NCI-H1694 (cell line): ENCODE measurements at places on chromosomes 7 and 10.

DNA sequence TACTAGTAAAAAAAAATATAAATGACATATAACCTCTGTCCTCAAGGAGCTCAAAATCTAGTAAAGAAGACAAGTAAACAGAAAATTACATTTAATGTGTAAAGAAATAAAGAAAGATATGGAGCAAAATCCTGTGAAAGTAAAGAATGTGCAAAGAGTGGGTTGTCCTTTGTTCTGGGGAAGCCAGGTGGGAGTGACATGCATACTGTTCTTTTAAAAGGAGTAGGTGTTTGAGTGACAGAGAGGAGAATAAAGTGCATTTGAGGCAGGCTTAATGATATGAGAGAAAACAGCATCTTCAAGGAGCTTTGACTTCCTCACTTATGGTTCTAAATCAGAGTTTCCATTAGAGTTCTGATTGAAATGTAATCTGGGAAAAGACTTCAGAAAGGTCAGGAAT, 22.0 kb downstream of the OR6V1 start:
- DNase-seq: no peak

GRCh38 chr10:35554036-35554435, 51.1 kb upstream of the GJD4 start:
- no peak for DNase-seq

DNA sequence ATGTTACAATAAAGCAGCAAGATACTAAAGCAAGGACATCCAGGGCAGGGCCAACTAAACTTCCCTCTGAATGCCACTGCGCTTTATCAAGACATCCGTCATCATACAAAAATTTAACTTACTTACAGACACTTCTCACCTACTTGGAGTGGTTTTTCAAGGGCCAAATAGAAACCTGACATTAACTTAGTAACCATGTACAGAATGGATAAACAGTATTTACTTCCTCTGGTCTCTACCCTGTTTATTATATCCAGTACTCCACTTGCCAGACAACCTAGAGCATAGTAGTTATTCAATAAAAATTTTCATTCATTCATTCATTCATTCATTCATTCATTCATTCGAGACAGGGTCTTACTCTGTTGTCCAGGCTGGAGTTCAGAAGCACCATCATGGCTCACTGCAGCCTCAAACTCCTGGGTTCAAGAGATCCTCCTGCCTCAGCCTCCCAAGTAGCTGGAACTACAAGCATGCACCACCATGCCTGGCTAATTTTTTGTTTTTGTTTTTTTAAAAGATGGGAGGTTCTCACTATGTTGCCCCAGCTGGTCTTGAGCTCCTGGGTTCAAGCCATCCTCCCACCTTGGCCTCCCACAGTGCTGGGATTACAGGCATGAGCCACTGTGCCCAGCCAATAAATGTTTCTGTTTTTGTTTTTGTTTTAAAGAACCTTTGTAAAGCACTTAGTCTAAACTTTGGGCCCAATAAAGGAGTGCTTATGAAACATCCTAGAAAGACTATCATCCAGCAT, 19.0 kb downstream of the SMURF1 start:
- no peak for DNase-seq

GRCh38 chr7:92824901-92825480, 11.4 kb downstream of the CDK6 start:
- no peak for DNase-seq

GRCh38 chr10:26378861-26379294, 59.3 kb upstream of the APBB1IP start:
- no peak for DNase-seq

GRCh38 chr7:130481898-130482297, 10.0 kb upstream of the MEST start:
- no peak for DNase-seq
